ENCODE measurements at places on chromosomes 2 and 18. TPM values are rescaled to one million over a fixed set of nuclear protein-coding genes. Genes with fewer than 3 reads are reported as not detected.

ANTXR1 gene
- not detected for total RNA-seq

DNA sequence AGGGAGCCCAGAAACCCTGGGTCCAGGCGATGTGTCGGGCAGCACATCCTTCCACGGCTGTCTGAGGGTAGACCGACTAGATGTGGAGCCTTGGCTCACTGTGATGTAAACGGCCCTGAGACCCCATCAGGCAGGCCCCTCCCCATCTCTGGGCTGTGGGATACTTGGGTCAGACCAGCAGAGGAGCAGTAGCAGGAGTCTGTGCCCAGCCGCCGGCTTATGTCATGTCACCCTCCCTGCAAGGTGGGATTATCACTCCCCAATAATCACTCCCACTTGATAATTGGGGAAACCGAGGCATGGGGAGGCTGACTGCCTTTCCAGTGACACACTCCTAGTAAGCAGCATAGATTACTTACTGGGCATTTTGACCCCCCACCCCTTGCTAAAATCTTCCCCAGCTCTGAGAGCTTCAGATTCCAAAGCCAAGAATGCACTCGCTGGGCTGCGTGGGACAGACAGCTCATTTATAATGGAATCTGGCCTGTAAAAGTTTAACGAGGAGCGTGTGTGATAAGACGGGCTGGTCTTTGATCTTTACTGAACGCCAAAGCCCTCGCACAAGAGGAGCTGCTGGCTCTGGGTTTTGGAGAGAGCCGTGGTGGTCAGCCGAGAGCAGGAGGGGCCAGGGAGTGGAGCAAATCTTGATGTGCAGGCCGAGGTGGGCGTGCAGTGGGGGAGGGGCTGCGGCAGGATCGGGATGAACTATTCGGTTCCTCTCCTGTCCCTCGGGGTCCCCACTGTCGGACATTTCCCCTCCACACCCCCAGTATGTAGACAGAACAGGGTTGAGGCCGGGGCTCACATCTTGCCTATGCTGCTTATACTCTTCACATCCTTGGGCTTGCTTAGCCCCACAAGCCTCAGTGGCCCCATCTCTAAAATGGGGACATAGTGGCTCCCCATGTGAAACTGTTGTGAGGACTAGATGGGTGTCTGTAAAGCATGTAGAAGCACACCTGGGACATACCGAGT is 200.0 kb downstream of the GLI2 start:
- DNase-seq: no peak
- H3K36me3 ChIP-seq: no peaks in the 10 kb centered on the region
- no peaks in the 10 kb centered on the region for H3K27me3 ChIP-seq
- H3K4me1 ChIP-seq: no peaks in the 10 kb centered on the region

GRCh38 chr18:28099237-28099636 is 77.7 kb downstream of the CDH2 start:
- no peaks in the 10 kb centered on the region for H3K4me1 ChIP-seq
- no peaks in the 10 kb centered on the region for H3K36me3 ChIP-seq
- no peaks in the 10 kb centered on the region for H3K27me3 ChIP-seq
- no peak for DNase-seq

ADAM23 gene
- total RNA-seq: 1.8 TPM

CD226 gene
- total RNA-seq: 63.9 TPM

- no peak overlapping the region for H3K4me3 ChIP-seq
- peaks cover 31% of the 10 kb centered on the region for H3K4me1 ChIP-seq
Measured at GRCh38 chr2:43387092-43388062, 161.0 kb upstream of the ZFP36L2 start.

DNA sequence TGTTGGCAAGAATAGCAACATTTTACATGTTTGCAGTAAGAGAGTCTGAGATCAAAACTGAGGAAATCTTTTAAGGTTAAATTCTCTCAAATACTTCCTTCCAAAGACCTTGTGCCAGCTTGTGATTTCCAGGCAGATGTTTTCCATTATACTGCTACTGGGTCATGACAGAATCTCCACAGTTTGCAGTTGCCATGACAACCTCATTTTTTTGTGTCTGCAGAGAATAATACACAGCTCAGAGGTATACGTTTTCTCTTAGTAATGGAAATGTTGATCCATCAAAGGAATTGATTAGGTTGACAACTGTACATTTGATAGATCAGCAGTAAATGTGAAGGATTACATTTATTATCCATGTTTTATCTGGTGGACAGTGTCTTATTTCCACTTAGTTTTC is 29.1 kb upstream of the CSRNP3 start:
- DNase-seq: no peak
- no peaks in the 10 kb centered on the region for H3K27me3 ChIP-seq
- no peak overlapping the region for H3K27ac ChIP-seq

GRCh38 chr2:128809259-128809636 is 490.6 kb upstream of the HS6ST1 start:
- H3K27ac ChIP-seq: no peak overlapping the region
- H3K27me3 ChIP-seq: no peaks in the 10 kb centered on the region
- no peaks in the 10 kb centered on the region for H3K4me1 ChIP-seq
- H3K4me3 ChIP-seq: no peak overlapping the region

GRCh38 chr2:195671563-195671962 is 14.5 kb downstream of the SLC39A10 start:
- no peak for DNase-seq
- peaks cover 26% of the 10 kb centered on the region for H3K4me1 ChIP-seq
- H3K4me3 ChIP-seq: no peak overlapping the region
- H3K36me3 ChIP-seq: peaks cover 6% of the 10 kb centered on the region
- H3K27ac ChIP-seq: no peak overlapping the region

CXCR1 gene
- total RNA-seq: not detected

- peaks cover 17% of the 10 kb centered on the region for H3K27me3 ChIP-seq
- no peak overlapping the region for H3K4me3 ChIP-seq
- no peak overlapping the region for H3K27ac ChIP-seq
- H3K36me3 ChIP-seq: no peaks in the 10 kb centered on the region
Measured at GRCh38 chr2:191791953-191792560, 54.8 kb downstream of the CAVIN2 start.

- H3K4me1 ChIP-seq: no peaks in the 10 kb centered on the region
Measured at GRCh38 chr2:141611176-141611571, 519.6 kb downstream of the LRP1B start.

C2orf15 gene
- 0.50 TPM for total RNA-seq

- H3K27me3 ChIP-seq: peaks cover 2% of the 10 kb centered on the region
- H3K4me3 ChIP-seq: no peak overlapping the region
Measured at GRCh38 chr2:157271590-157272203, 14.2 kb downstream of the GALNT5 start.

Data from activated CD4-positive, alpha-beta memory T cell treated with anti-CD3 and anti-CD28 coated beads for 36 hours (primary cell).